ENCODE measurements at places on chromosomes 13 and 19. TPM values are rescaled to one million over a fixed set of nuclear protein-coding genes. Genes with fewer than 3 reads are reported as not detected.

Gene RASIP1
- total RNA-seq, result 2.9 TPM

Gene FUT3
- 40.8 TPM for total RNA-seq

Gene TNFSF13B
- 0.79 TPM for total RNA-seq

Gene ZNF682
- 2.9 TPM for total RNA-seq

Gene NRTN
- total RNA-seq, result 0.51 TPM

DNA sequence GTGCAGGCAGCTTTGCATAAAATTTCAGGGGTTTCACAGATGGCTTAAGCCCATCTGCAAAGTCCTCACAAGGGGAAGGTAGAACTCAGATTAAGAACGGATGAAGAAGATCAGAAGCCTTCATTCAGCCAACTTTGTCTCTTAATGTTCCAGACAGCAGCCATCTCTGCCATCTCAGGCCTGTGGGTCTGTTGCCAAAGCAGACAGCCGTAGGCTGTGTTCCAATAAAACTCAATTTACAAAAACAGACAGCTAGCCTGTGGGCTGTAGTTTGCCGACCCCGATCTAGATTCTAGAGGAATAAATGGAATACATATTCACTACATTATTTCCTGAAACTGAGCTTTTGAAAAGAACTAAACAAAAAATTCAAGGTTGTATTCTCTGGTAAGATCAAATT lies 3.8 kb downstream of the DCUN1D2 start:
- no peak for DNase-seq

- no peak for DNase-seq
Measured at GRCh38 chr19:18924684-18925213, 5.2 kb downstream of the DDX49 start.

GRCh38 chr13:77325371-77325980 lies 1.4 kb downstream of the MYCBP2 start:
- DNase-seq, result peak; percentile 79

DNA sequence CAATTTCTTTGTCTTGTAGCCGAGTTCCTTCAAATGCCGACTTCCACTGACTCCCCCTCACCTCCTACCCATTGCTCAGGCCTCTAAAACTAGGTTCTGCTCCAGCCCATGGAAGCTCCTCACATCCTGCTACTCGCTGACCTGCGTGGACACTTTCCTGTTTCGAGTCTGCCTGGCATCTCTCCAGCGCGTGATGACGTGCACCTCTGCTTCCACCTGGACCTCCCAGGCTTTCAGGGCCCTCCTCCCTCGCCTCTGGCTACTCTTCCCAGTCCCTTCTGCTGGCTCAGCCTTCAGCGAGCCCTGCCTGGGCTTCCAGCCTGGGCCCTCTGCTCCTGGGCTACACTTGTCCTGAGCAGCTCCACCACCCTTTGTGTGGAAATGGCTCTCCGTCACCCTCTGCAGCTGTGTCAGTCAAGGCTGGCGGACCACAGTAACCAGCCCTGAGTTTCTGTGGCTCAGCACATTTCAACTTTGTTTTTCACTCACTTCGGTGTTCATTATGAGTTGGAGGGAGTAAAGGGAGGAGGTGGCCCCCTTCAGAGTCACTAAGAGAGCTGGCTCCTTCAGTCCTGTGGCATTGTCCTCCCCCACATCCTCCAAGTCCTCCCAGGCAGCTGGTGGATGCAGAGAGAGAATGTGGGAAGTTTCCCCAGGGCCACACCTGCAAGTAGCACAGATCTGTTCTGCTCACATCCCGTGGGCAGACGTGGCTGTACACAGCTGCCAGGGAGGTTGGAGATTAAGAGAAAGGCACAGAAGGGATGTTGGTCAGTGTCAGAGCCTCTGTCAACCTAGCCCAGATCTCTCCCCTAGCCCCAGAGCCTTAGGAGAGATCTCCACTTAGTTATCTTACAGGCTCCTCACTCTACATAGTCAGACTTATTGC lies 49.4 kb downstream of the SERP2 start:
- DNase-seq, result no peak

DNA sequence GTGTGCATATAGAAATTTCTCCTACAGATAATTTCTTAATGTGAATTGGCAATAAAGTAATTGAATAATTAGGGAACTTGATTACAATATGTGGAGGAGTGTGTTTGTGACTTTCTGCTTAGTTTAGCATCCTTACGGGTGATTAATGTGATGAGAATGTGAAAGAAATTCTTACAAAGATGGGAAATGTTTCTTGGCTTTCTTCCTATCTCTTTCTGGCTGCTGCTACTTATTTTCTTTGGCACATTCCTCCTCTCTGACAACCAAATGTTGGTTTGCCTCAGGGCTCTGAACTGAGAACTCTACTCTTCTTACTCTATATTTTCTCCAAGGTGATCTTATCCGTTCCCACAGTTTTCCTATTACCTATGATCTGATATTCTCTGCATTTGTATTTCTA lies 300.1 kb downstream of the TBC1D4 start:
- peak; percentile 44 for DNase-seq

DNA sequence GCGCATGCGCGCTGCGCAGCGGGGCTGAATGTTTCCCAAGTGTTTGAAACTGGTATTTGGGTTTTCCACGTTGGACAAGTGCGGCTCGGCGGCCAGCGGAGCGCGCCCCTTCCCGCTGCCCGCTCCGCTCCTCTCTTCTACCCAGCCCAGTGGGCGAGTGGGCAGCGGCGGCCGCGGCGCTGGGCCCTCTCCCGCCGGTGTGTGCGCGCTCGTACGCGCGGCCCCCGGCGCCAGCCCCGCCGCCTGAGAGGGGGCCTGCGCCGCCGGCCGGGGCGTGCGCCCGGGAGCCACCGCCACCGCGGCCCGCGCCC lies at the start of gene ING1:
Gene ING1 (plus strand): TSS at position 59 of the 311 bp plus-strand sequence. CDS start 450 bp downstream, outside the sequence.
- DNase-seq, result no peak

- DNase-seq, result no peak
Measured at GRCh38 chr13:33953781-33954180, 135.8 kb downstream of the RFC3 start.

DNA sequence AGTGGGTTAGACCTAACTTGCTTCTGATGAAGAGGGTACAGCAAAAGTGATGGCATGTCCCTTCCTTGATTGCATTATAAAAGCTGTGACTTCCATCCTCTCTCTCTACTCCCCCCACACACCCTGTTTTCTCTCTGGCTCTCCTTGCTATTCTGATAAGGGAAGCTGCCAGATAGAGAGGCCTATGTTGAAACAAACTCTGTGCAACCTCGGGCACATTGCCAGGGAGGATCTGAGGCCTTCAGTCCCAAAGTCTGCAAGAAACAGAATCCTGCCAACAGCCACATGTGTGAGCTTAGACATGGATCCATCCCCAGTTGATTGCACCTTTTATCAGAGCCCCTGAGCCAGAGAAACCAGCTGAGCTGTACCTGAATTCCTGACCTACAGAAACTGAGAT lies 44.8 kb upstream of the ARGLU1 start:
- peak; percentile 12 for DNase-seq

DNA sequence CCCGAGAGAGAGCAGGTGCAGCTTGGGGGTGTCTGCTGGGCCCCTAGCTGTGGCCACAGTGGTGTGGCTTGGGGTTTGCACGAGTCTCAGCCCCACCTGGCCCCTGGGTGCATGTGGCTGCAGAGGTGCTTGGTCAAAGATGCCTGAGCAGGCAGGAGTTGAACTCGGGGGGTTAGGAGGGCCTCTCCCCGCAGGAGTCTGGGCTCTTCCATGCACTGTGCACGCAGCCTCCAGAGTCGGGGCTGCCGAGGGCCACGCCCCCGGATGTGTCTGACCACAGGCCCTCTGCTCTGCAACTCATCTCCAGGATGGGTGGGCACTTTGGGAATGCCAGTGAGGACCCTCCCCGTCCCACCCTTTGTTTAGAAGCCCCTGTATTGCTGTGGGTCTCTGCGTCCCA lies 91.5 kb upstream of the MCF2L start:
- DNase-seq, result no peak

- DNase-seq, result no peak
Measured at GRCh38 chr13:57857945-57858344, 226.4 kb downstream of the PCDH17 start.

DNA sequence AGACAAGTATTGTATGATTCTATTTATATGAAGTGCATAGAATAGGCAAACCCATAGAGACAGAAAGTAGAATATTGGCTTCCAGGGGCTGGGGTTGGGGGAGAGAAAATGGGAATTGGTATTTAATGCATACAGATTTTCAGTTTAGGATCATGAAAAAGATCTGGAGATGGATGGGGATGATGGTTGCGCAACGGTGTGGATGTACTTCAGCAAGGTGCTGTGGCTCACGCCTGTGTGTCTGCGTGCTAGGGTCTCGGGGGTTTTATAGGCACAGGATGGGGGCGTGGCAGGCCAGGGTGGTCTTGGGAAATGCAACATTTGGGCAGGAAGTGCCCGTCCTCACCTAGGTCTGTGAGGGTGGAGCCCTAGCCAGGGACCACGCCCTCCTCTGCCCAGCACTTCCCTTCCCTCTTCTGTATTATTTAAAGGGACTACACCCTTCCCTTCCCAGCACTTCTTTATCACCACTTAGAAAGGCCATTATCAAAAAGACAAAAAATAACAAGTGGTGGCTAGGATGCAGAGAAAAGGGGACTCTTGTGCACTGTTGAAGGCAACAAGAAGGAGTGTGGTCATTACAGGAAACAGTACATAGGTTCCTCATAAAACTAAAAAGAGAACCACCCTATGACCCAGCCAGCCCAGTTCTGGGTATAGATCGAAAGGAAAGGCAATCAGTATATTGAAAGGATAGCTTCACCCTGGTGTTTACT lies 29.0 kb downstream of the LILRB4 start:
- no peak for DNase-seq

GRCh38 chr19:47157431-47158321 lies 27.0 kb downstream of the SAE1 start:
- DNase-seq, result peak; percentile 42

DNA sequence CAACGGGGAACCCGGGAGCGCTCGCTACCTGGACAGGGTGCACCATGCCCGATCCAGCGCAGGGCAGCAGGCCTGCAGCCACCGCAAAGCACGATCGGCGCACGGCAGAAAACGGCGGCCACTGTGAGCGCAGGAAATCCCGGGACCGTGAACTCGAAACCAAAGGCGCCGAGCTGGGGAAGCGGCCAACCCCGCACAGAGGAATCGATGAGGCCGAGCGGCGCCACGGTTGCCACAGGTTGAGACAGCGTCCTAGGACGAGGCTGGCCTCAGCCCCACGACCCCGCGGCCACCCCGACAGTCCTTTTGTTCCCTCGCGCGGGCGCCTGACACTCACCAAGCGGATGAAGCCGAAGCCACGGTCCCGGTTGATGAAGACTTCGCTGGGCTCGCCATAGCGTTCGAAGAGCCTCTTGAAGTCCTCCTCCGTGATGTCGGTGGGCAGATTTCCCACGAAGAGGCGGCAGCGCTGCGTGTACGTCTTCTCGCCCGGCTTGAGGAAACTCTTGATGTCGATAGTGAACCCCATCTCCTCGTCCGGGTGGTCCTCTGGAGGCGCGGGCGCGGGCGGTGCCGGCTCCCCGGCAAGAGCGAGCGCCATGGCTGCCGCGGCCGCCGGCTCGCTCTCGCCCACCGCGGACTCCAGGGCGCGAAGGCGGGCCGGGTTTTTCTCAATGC lies 557 bp downstream of the PSPC1 start:
- DNase-seq, result peak; percentile 33

DNA sequence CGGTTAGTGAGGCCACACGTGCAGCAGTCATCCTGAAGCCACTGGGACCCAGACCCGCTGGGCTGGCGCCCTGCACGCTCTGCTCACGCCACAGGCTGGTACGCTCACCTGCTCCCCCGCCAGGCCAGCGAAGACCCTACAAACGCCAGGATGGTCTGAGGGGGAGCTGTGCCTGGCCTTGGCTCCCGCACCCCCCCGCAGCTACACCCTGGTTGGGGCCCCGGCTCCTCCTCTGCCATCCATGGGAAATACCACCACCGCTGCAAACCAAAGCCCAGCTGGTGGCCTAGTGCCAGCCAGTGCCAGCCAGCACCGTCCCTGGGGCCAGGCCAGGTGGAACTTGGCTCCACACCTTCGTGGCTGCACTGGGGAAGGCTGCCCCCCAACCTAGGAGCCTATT lies 23.3 kb upstream of the CACTIN start:
- DNase-seq, result no peak

DNA sequence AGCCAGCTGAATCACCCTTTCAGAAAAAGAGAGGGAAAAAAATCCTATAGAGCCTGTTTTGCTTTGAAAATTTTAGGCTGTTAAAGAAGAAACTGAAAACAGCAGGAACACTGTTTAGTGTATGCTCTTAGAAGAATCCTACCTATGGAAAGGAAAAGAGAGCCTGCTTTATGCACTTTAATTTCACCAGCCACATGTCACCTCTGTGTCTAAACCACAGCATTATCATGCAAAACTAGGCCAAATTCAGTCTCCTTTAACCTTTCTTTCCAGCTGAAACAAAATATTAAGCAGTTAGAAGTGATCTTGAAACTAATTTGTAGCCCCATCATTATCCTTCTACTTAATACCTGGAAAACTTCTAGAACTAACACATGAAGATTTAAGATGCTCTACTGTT lies 97.2 kb upstream of the MAB21L1 start:
- DNase-seq, result no peak

GRCh38 chr19:30263830-30264381 lies 108.3 kb upstream of the ZNF536 start:
- no peak for DNase-seq

DNA sequence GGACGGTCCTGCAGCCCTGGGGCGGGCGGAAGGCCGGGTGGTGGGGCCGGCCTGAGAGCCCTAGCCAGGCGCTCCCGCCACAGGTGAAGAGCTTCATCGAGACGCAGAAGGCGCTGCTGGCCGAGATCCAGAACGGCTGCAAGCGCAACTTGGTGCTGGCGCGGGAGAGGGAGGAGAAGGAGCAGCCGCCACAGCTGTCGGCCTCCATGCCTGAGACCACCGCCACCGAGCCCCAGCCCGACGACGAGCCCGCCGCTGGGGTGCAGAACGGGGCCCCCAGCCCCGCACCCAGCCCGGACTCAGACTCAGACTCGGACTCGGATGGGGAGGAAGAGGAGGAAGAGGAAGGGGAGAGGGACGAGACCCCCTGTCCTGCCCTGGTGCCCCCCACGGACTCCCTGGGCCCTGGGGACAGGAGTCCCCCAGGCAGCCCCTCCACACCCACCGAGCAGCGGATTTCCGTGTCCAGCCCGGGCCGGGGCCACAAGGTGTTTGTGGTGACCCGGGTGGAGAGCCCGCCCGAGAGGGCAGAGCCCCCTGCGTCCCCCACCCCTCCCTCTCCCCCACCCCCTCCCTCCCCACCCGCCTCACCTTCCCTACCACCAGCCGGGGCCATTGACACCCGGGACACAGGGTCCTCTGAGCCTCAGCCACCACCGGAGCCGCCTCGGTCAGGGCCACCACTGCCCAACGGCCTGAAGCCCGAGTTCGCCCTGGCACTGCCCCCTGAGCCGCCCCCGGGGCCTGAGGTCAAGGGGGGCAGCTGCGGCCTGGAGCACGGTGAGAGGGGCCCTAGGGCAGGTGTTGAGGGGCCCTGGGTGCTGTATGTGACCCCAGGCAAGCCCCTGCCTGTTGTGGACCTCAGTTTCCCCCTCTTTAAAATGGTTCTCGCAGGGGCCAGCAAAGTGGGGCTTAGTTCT lies 15.3 kb downstream of the NKPD1 start:
- no peak for DNase-seq

Data from bronchial epithelial cell (primary cell).